T-helper 2 cell treated with Interferon-gamma antibody and Interleukin-4, amounts not matched to agents 5 μg/mL and 100 μg/mL, for 36 hours (primary cell): ENCODE measurements at places on chromosomes 5 and 9.

DNA sequence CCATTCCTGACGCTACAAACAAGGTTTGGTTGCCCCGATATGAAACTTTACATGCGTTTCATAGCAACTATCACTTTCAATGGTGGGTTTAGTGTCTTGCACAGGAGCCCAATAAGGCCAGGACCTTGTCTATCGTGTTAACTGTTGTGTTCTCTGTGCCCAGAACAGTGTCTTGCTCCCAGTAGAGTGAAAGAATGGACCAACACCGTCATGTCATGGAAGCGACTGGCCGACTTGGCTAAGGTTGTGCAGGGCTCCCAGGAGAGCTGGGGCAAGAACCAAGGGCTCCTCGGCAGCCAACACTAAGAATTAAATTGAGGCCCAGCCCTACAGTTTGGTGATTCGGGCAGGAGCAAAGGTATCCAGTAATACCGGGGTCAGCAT, 498 bp upstream of the ARHGEF37 start:
- no peak overlapping the region for H3K27ac ChIP-seq
- H3K4me1 ChIP-seq: peaks cover 10% of the 10 kb centered on the region
- DNase-seq: no peak
- peaks cover 3% of the 10 kb centered on the region for H3K27me3 ChIP-seq

DNA sequence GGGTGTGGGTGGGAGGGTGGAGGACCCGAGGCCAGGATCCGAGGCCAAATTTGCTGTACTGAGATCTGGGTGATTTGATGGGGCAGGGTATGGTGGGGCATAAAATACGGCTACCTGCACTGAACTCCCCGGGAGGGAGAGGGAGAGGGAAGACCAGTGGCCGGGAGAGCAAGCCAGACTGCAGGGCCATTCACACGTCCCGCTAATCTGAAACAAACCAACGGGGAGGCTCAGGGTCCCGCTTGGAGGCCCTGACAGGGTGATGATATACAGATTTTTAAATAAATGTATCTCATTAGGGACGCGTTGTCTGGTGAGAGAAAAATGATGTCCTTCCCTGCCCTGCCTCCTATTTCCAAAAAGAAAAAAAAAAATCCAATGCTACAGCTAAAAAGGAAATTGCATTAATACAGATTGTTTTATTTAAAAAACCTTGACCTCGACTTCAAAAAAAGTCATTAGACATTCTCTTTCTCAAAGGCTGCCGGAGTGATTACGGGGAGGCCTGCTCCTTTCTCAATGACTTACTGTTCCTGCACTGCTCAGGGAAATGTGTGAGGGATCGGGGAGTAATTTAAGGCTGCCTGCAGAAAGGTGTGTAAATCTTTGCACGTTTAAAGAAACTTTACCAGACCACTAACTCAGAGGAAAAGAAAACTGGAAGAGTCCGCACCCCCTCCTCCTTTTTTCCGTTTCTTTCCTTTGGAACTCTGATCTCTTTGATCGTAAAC, 11.5 kb upstream of the PRRX2 start:
- H3K36me3 ChIP-seq: no peaks in the 10 kb centered on the region
- no peaks in the 10 kb centered on the region for H3K4me1 ChIP-seq
- H3K27me3 ChIP-seq: peaks cover 2% of the 10 kb centered on the region
- H3K4me3 ChIP-seq: no peak overlapping the region

DNA sequence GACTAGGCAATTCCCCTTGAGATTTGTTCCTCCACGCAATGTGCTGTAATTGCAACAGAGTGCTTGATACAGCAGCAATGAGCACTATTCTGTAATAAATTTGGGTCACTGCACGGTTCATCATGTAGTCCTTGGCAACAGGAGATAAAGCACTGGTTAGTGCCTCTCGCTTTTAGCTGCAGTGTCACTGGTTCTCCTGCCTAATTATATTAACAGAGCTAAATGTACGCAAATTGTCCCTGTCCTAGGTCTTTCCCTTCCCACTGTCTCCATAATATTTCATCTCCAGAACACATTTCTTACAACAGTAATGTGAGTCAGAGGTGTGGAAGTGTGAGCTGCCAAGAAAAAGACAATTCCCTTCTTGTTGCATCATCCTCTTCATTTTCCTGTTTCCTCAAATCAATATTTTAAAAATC, 553.1 kb downstream of the ZNF608 start:
- H3K27me3 ChIP-seq: no peaks in the 10 kb centered on the region
- no peak overlapping the region for H3K27ac ChIP-seq
- no peaks in the 10 kb centered on the region for H3K4me1 ChIP-seq

- DNase-seq: peak; percentile 48
- H3K27ac ChIP-seq: no peak overlapping the region
- no peak overlapping the region for H3K4me3 ChIP-seq
- H3K4me1 ChIP-seq: peaks cover 1% of the 10 kb centered on the region
- H3K36me3 ChIP-seq: no peaks in the 10 kb centered on the region
- H3K27me3 ChIP-seq: no peaks in the 10 kb centered on the region
Measured at GRCh38 chr5:32489791-32490562, 45.4 kb upstream of the ZFR start.

- peaks cover 10% of the 10 kb centered on the region for H3K36me3 ChIP-seq
- peaks cover 30% of the 10 kb centered on the region for H3K4me1 ChIP-seq
- peaks cover 58% of the 10 kb centered on the region for H3K27me3 ChIP-seq
- peak overlapping the region; percentile 41 for H3K27ac ChIP-seq
- peak overlapping the region; percentile 69 for H3K4me3 ChIP-seq
- DNase-seq: peak; percentile 15
Measured at GRCh38 chr5:52987711-52988331, 1.3 kb upstream of the ITGA2 start.

- H3K36me3 ChIP-seq: no peaks in the 10 kb centered on the region
- no peak overlapping the region for H3K4me3 ChIP-seq
- DNase-seq: no peak
- peaks cover 36% of the 10 kb centered on the region for H3K27me3 ChIP-seq
- H3K27ac ChIP-seq: no peak overlapping the region
Measured at GRCh38 chr5:150625831-150626746, 14.4 kb upstream of the SYNPO start.

DNA sequence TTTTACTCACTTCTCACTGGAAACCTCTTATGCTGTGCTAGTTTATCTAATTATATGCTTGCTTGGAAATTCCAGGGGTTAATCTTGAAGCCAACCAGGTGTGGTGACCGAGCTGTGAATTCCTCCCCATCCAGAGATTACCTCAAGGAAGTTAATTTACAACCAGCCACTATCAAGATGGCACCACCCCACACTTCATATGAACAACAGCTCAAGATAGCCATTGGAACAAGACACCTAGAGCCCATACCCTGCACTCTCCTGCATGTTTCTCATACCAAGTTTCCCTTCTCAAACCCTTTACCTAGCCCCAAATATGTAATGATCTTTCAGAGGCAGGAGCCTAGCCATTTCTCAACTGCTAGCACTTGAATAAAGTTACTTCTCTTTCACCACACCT, 2156.9 kb upstream of the C9orf72 start:
- H3K4me1 ChIP-seq: no peaks in the 10 kb centered on the region
- no peak overlapping the region for H3K4me3 ChIP-seq
- no peaks in the 10 kb centered on the region for H3K27me3 ChIP-seq
- H3K27ac ChIP-seq: no peak overlapping the region
- no peaks in the 10 kb centered on the region for H3K36me3 ChIP-seq

DNA sequence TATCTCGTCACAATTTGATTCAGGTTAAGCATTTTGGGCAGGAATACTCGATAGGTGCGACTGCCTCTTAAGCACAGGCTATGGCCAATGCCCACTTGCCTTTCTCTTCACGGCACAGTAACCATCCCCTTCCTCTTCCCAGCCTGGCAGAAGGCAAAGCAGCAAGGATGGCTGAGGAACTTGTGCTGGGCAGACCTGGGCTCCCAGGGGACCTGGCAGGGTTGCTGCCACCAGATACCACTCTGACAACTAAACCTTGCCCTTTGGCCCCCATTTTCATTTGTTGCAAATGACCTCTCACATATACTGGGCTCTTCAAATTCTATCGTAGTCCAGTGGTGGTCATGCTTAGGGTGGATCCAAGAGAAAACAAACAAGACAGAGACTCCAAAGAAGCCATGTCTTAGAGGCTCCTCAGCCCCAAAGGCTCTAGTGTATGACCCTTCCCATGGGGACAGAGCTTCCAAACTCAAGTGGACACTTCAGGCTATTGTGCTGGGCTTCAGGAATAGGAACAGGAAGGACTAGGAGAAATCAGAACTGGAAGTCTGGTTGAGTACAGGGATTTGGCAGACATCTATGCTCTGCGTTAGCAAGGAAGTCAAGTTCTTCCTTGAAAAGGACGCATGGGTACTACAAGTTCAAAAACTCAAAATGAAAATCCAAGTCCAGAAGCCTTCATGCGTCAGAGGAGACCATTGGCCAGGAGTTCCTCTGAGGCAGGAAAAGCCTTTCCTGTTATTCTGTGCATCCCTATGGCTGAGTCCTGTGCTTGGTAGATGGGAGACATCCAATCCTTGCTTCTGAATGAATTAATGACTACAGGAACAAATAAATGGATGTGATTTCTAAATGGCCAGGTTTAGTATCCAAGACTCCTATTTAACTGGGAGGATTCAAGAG, 64.6 kb upstream of the PLPP1 start:
- peak overlapping the region; percentile 75 for H3K4me3 ChIP-seq
- peak overlapping the region; percentile 81 for H3K27ac ChIP-seq
- H3K27me3 ChIP-seq: no peaks in the 10 kb centered on the region
- peaks cover 3% of the 10 kb centered on the region for H3K36me3 ChIP-seq

DNA sequence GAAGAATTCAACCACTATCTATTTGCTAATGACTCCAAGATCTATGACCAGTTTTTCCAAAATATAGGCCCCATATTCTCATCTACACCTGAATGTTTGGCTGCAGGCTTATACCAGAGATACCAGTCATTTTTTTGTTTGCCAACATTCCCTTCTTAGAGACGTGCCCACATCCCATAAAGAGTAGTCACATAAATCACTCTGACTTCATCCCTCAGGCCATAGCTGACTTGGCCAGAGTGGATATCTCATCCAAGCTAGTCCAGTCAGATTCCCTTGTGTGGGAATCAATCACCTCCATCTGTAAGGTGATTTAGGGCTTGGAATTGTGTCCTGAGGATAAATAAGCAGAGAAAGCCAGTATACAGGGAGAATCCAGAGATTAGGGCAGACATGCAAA, 124.3 kb upstream of the SLC24A2 start:
- H3K4me3 ChIP-seq: no peak overlapping the region
- no peak overlapping the region for H3K27ac ChIP-seq
- no peaks in the 10 kb centered on the region for H3K36me3 ChIP-seq
- DNase-seq: no peak
- H3K27me3 ChIP-seq: peaks cover 12% of the 10 kb centered on the region

- H3K27ac ChIP-seq: no peak overlapping the region
- no peaks in the 10 kb centered on the region for H3K27me3 ChIP-seq
- no peak overlapping the region for H3K4me3 ChIP-seq
- H3K4me1 ChIP-seq: no peaks in the 10 kb centered on the region
- no peaks in the 10 kb centered on the region for H3K36me3 ChIP-seq
- no peak for DNase-seq
Measured at GRCh38 chr5:7802855-7803254, 48.1 kb downstream of the CFAP90 start.

DNA sequence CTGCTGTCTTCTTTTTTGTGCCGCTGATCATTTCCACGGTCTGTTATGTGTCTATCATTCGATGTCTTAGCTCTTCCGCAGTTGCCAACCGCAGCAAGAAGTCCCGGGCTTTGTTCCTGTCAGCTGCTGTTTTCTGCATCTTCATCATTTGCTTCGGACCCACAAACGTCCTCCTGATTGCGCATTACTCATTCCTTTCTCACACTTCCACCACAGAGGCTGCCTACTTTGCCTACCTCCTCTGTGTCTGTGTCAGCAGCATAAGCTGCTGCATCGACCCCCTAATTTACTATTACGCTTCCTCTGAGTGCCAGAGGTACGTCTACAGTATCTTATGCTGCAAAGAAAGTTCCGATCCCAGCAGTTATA, 17.1 kb downstream of the F2R start:
- H3K4me1 ChIP-seq: peaks cover 15% of the 10 kb centered on the region
- H3K4me3 ChIP-seq: no peak overlapping the region
- H3K27ac ChIP-seq: peak overlapping the region; percentile 70
- DNase-seq: no peak
